Cortex of kidney (tissue), 1 donor: ENCODE measurements at places on chromosomes 13 and 19.

DNA sequence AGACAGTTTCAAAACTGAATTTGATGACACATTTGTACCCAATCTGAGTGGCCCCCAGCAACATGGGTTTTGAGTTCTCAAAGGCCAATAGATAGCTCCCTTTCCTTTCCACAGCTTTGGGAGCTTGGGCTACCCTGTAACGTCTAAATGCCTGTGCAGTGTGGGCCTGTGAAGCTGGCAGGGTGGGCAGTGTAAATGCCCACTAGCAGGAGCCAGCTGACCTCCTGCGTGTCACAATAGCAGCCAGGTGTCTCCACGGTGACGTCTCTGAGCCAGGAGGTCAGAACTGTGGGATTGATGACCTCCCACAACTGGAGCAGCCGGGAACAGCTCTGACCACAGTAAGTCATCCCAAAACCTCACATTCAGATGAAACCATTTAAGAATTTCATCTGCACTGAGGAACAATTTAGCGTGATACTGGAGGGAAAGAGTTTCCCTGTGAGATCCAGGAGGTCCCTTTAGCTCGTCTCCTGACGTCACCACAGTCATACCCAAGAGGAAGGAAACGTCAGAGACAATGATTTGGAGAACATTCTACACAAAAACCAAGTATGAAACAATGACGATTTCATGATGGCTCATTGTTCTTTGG, at the start of gene IPO5:
Gene IPO5, plus strand, starts transcription at position 300 of the 595 bp plus-strand sequence. CDS start 23,022 bp downstream, outside the sequence.
- DNase-seq = no peak

GRCh38 chr13:85565652-85566051, 233.6 kb downstream of the SLITRK6 start:
- no peak for DNase-seq

DNA sequence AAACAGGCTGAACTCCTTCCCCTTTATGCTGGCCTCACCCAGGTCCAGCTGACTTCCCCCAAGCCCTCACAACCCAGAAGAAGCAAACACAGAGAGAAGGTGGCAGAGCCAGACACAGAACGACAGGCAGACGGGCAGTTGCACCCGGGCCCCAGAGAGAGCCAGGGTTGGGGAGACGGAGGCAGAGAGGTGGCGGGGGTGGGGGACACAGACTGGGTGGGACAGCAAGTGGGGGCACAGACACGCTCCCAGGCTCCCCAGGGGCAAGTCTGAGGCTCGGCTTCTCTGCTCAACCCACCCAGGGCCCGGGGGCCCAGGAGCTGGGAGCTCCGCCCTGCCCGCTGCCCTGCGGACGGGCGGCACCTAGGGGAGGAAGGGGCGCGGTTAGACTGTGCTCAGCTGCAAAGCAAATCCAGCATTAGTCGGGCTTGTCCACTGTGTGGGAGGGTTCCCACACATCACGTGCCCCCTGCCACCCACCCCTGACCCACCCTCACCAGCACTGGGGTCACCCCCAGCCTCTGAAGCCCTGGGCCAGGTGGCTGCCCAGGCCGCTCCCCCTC, 31.3 kb upstream of the ASF1B start:
- no peak for DNase-seq

DNA sequence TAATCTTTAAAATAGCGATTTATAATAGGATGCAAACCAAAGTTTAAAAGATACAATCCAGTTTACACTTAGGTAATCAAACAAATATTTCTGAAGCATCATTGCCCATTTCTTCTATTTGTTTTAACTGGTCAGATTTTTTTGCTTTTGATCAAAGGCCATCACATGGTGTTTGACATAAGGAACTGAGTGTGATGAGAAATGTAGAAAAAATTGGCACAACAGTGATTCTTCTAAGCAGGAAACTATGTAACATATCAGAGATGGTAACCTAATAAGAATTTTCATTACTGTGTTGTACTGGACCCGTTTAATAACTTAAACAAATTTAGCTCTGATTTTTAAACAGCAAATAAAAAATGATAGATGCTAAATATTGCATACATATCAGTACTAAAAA, 644.7 kb upstream of the KLF12 start:
- no peak for DNase-seq

GRCh38 chr19:18586306-18586705, 2.3 kb upstream of the REX1BD start:
- no peak for DNase-seq

GRCh38 chr13:25225970-25226369, 53.9 kb upstream of the AMER2 start:
- no peak for DNase-seq

- no peak for DNase-seq
Measured at GRCh38 chr13:39862900-39863299, 207.4 kb downstream of the COG6 start.

DNA sequence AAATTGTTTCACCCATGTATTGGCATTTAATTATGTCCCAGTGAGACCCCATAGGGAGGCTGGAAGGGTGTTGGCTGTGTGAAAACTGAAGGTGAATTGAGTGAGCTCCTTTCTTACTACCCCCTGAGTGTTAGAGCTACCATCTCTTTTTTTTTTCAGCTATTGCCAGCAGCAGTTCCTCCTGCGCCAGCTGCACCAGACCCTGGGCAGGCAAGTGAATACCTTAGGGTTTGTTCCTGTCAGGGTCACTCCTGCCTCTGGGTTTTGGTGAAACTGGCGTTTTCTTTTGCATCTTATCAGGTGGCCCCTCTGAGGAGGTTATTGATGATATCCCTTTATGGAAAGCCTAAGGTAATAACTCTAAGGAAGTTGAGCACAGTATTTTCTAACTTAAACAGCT, 25.5 kb downstream of the CEACAM8 start:
- DNase-seq = no peak

DNA sequence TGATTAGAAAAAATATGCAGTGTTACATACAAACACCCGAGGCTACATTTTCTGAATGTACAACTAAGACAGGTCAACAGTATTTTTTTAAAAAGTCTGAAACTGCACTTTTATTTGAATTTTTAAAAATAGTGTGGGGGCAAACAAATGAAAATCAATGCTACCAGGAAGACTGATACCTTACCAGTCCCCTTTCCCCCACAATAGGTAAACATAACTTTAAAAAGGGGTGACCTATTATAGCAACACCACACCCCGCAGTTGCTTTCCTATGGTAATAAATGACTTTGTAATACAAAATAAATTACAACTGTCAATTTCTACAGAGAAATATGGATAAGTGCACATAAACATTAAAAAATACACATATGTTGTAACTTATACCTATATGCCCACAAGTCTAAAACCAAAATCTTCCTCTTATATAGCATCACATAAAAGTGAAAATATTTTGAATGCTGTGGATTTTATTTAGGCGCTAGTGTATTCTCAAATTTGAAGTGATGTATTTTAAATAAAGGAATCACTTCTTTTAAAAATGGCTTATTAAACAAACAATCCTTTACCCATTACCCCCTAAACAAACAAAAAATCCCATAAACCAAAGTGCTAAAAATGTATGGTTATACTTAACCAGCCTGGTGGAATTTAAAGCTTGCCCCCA, 63.1 kb downstream of the KCNRG start:
- DNase-seq = no peak

DNA sequence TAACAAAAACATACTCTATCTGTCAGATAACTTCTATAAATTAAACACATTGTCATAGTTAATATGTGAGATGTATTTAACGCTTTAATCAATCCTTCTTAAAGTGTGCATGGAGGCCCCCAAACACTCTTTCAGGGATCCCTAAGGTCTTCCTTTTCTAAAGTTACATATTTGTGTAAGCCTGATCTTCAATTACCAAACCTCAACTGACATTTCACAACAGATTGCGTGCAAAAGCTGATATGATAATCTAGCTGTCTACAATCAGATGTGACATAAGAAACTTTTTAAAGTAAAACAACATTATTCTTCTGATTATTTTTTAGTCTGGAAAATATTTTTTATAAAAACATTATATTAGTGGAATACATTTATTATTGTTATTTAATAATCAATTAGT, 1850.4 kb downstream of the OLFM4 start:
- no peak for DNase-seq

DNA sequence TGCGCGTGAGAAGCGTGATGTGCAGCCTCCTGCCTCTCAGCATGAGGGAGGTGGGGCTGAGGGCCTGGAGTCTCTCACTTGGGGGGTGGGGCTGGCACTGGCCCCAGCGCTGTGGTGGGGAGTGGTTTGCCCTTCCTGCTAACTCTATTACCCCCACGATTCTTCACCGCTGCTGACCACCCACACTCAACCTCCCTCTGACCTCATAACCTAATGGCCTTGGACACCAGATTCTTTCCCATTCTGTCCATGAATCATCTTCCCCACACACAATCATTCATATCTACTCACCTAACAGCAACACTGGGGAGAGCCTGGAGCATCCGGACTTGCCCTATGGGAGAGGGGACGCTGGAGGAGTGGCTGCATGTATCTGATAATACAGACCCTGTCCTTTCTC, 8.7 kb downstream of the CD177 start:
- no peak for DNase-seq

GRCh38 chr13:25132751-25133390, 36.9 kb downstream of the PABPC3 start:
- no peak for DNase-seq
